HFF-Myc (cell line): ENCODE measurements at places on chromosomes 3 and 15.

DNA sequence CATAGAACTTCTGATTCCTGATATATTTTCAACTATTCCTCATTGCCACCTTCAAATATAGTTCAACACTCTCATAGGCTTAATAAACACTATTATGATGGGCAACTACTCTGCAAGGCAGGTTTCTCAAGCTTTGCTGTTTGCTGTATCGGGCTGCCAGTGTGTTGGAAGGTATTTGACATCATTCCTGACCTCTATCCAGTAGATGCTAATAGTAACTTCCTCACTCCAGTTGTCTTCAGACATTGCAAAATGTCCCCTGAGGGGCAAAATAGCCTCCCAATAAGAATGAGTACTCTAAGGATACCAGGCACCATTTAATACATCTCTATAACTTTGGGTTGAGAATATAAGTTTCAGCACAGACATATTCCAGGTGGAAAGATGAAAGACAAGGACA is 147.5 kb upstream of the PFN2 start:
- DNase-seq: no peak

- no peak for DNase-seq
Observed at GRCh38 chr3:47594792-47595191, 16.1 kb upstream of the CSPG5 start.

GRCh38 chr3:12470111-12470510 is 14.2 kb upstream of the TSEN2 start:
- no peak for DNase-seq

GRCh38 chr15:51768018-51768417 is 16.6 kb downstream of the TMOD2 start:
- no peak for DNase-seq

- DNase-seq: no peak
Observed at GRCh38 chr3:48187579-48188265, 495 bp downstream of the CDC25A start.

DNA sequence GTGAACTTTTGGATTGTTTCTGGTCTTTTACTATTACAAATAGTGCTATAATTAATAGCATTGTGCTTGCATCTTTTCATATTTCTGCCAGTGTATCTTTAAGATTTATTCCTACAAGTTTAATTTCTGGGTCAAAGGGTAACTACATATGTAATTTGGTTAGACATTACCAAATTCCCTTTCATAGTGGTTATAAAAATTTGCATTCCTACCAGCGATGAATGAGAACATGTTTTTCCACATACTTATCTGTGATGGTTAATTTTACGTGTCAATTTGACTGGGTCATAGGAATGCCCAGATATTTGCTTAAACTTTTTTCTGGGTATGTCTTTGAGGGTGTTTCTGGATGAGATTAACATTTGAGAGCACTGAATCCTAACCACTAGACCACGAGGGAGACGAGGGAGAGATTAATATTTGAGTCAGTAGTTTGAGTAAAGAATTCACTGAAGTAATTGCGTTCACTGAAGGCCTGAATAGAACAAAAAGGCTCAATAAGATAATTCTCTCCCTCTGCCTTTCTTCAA is 132.3 kb upstream of the NEO1 start:
- no peak for DNase-seq

DNA sequence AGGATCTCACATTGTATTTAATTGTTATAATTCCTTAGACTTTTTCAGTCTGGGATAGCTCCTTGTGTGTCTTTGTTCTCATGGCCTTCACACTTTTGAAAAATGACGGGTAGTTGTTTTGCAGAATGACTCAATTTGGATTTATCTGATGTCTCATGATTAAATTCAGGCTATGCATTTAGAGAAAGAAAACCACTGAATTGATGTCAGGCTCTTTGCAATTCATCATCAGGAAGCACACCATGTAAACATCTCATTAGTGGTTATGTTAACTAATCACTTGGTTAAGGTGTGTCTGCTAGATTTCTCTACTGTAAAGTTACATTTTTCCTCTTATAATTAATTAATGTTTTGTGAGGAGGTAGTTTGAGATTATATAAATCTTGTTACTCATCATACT is 8.0 kb upstream of the SLC22A13 start:
- DNase-seq: no peak

GRCh38 chr15:38242055-38242454 is 10.6 kb upstream of the SPRED1 start:
- no peak for DNase-seq

DNA sequence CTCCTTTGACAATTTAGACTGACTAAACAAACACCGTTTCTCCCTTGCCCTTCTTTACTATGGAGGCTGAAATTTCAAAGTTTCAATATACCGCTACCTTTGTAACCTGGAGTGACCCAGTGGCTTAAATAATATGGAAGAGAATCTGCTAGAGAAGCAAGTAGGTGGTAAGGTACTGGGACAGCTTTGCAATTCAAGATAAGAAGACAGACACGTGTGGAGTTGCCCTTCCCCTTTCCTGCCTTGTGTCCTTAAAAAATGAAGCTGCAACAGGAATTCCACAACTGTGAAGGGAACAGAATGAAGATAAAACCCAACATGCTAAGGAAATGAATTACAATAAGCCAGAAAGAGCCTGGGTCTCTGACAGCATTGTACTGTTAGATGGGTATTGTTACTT is 26.4 kb downstream of the CBLB start:
- no peak for DNase-seq

DNA sequence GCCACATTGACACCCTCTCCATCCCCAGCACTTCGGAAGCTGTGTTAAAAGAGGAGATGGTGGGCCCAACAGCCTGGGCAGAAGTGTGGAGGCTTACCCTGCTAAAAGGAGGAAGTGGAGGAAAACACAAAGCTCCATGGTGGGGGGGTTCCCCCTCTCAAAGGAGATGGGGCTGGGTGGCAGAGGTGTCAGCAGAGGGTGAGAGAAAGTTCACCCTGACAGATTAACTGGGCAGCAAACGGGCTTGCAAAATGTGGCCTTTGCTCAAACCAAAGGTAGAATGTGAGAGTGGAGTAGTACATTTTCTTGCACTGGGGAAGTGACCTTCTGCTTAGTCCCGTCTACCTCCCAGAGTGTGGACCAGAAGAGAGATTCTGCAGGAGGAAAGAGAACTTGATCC is 44.7 kb downstream of the MYO1E start:
- no peak for DNase-seq

DNA sequence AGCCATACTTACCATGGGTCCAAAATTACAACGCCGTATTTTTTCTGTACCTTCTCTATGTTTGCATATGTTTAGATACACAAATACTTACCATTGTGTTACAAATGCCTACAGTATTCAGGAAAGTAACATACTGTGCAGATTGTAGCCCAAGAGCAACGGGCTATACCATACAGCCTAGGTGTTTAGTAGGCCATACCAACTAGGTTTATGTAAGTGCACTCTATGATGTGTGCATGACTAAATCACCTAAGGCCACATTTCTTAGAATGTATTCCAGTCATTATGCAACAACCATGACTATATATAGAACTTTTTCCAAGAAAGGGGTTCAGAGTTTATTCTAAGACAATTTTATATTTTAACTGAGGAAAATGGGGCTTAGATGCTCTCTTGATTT is 411.7 kb downstream of the MAGI1 start:
- DNase-seq: no peak

DNA sequence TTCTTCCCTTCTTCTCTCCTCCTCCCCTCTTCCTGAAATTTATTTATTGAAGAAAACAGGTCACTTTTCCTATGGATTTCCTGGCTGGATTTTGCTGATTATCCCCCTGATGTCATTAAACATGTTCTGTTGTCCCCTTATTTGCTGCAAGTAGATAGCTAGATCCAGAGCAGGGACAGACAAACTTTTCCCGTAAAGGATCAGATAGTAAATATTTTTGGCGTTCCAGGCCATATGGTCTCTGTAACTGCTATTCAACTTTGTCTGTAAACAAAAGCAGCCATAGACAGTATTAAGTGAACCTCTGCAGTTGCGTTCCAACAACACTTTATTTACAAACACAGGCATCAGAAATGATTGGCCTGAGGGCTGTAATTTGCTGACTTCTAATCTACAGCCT is 241.3 kb downstream of the NEK10 start:
- DNase-seq: no peak

DNA sequence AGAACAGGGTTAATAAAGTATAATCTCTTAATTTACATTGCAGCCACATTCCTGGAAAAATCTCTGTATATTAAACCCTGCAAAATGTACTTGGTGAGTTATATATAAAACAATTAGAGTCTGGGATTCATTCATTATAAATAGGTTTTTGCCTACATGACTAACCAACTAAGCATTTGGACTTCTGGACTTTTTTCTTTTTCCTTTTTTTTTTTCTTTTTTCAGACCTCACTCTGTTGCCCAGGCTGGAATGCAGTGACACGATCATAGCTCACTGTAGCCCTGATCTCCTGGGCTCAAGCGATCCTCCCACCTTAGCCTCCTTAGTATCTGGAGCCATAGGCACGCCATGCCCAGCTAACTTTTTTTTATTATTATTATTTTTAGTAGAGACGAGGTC is 4.5 kb downstream of the DNAJC13 start:
- DNase-seq: no peak

DNA sequence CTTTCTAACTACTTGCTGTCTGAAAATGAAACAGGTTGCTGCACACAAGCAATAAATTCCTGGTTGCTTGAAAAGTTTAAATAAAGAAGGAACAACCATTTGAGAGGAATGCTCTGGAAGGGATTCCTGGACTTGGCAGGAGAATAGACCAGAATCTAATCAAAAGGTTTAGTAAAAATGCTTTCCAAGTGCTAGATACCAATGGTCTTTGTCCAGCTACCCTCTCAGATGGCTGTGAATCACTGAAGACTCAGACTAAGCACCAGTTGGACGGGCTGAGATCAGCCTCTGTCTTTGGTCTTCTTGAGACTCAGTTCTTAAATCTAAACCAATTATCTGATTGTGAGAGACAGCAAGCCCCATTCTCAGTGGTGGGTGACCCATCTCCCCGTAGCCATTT is 27.7 kb upstream of the LPP start:
- DNase-seq: no peak

DNA sequence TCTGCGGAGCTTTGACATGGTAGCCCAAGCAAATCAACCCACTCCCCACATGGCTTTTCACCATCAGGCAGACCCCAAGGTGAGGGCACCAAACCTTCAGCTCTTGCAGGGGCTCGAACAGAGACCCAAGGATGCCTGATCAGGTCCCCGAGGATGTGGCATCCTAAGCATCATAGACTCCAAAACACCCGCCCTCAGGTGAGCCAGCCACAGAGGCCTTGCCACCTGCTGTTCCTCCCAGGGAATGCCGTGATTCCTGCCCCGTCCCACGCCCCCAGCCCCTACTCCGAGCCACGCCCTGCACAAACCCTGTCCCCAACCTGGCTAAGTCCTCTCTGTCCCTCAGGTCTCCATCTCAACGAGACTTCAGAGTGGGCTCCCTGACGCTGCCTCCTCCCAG is 34.7 kb upstream of the SLC41A3 start:
- DNase-seq: no peak

DNA sequence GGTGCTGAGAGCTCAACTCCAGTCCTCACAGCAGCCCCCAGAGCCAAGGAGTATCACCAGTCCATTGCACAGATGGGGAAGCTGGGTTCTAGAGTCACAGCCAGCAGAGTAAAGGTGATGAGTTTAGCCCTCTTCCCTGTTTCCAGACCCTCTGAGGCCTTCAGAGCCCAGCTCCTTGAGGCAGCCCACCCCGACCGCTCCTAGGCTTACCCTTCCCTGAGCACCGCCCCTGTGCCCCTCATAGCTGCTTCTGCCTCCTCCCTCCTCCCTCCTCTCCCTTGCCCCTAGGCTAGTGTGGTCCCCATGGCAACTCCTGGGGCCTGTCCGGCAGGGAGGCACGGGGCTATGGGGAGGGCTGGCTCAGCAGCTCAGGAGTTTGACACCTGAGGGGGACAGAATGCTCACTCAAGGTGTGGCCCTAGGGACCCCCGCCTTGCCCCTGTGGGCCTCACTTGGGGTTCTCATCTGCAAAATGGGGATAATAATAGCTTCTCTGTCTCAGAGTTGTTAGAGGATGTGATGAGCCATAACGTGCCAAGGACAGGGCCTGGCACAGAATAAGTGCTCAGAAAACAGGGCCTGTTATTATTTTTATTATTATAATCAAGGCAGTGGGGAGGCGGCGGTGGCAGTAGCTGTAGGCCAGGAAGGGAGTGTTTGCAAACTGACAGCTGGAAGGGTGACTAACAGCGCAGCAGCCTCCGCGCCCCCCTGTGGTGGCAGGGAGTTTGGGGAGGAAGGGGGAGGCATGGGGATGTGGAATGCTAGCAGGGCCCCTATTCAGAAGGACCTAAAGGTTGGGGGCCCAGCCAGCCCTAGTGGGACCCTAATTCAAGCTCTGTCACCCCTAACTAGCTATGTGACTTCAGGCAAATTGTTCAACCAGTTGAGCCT is 11.5 kb downstream of the CSK start:
- no peak for DNase-seq

- DNase-seq: no peak
Observed at GRCh38 chr3:15932348-15933300, 134.8 kb upstream of the ANKRD28 start.

- no peak for DNase-seq
Observed at GRCh38 chr3:74314696-74315095, 299.8 kb downstream of the CNTN3 start.

DNA sequence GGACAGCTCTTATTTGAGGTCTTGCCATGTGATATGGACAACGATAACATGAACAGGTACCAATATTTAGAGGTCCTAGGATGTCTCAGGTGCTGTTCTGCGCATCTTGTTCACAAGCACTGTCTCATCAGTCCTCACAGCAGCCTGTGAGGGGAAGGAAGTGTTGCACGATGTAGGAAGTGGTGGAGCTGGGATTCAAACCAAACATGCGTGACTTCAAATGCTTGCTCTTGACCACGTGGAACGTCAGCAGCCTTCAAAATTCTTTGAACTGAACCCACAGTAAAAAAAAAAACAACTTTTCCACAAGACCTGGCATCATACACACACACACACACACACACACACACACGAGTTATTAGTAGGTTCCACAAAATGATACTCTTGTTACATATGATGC is 153.4 kb upstream of the SMAD3 start:
- DNase-seq: no peak

DNA sequence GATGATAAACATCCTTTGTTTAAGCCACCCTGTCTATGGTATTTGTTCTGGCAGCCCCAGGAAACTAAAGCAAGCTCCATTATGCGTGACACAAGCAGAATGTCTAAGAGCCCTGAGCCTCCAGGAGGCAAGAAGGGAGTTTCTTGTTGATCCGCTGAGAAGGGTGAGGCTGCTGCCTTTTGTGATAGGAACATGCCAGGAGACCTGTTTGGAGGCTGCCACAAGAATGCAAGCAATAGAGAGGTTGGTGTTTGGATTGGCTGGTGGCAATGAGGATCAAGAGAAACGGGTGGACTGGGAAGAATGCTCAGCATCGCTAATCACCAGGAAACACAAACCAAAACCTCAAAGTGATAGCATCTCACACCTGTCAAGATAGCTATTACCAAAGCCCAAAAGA is 104.8 kb downstream of the ASB7 start:
- DNase-seq: no peak

- DNase-seq: peak; percentile 29
Observed at GRCh38 chr3:42839616-42840015, 30.4 kb downstream of the ACKR2 start.

- no peak for DNase-seq
Observed at GRCh38 chr15:53512029-53512428, 247.4 kb downstream of the WDR72 start.
